Mucosa of gallbladder (tissue), 1 donor: ENCODE measurements at places on chromosomes 11 and 22. TPM values are rescaled to one million over a fixed set of nuclear protein-coding genes. Genes with fewer than 3 reads are reported as not detected.

GRCh38 chr11:125807909-125808308 is 20.0 kb downstream of the PATE3 start:
- no peak for DNase-seq

GRCh38 chr11:63443714-63444113 is 47.3 kb downstream of the PLAAT5 start:
- DNase-seq, result no peak

GRCh38 chr22:44412136-44412731 is 85.8 kb downstream of the RTL6 start:
- DNase-seq, result no peak

GRCh38 chr11:124172101-124172500 is 11.0 kb upstream of the OR10D3 start:
- no peak for DNase-seq

Gene RPS6KB2
- 39.7 TPM for total RNA-seq

Gene MPPED2
- total RNA-seq, result 5.6 TPM

- no peak for DNase-seq
These were observed 303.6 kb downstream of the SBF2 start for GRCh38 chr11:9990221-9990973.

- DNase-seq, result peak; percentile 85
These were observed 20.8 kb downstream of the DGCR6L start for GRCh38 chr22:20298803-20299745.
